Dermis microvascular lymphatic vessel endothelial cell (primary cell): ENCODE measurements at places on chromosomes 3 and 15. TPM values are rescaled to one million over a fixed set of nuclear protein-coding genes. Genes with fewer than 3 reads are reported as not detected.

The AADACL2 gene
- not detected in 2 replicates for total RNA-seq

The TRAT1 gene
- total RNA-seq = not detected in 2 replicates

The GHSR gene
- total RNA-seq = not detected in 2 replicates

The EHD4 gene
- total RNA-seq = 66.4 and 68.8 TPM in 2 replicates

The ACTC1 gene
- total RNA-seq = not detected in 2 replicates

The RPL39L gene
- total RNA-seq = 17.7 and 24.9 TPM in 2 replicates

The NLGN1 gene
- total RNA-seq = 0.51 and 0.63 TPM in 2 replicates

DNA sequence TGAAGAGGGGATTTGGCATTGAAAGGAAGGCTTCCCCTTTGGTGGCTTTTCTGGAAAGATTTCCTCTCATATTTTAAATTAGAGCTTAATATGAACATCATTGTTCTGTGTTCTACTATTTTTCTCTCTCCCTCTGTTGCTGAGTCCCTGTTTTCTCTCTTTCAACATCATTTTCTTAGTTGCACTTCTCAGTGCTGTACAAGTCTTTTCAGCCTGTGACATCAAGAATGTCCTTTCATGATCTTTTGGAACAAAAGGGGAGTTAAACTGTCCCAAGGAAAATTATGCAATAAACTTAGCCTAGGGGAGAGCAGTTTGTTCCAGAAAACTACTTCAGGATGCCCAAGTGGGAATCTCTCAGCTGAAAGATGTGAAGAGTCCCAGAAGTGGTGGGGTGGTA lies 325.1 kb downstream of the IL20RB start:
- DNase-seq = no peak

- no peak for DNase-seq
These were observed 25.3 kb downstream of the IL5RA start for GRCh38 chr3:3084890-3085289.

DNA sequence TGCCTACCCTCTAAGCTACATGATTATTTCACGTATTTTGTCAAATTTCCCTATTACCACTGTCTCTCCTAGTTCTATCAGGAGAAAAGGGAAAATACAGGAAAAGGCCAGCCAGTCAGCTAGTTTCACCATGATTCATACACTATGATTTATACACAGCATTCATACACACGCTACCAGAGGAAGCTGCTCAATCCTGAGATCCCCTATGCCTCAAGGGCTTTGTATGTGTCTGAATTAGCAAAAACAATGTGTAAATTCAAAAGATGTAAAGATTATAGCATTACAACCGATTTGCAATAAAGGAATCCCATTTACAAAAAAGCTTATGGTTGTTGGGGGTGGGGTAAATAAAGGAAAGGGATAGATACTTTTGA lies 3.1 kb upstream of the ACKR4 start:
- DNase-seq = peak; percentile 91

- DNase-seq = no peak
These were observed 315.1 kb upstream of the TLE3 start for GRCh38 chr15:70412794-70413193.

DNA sequence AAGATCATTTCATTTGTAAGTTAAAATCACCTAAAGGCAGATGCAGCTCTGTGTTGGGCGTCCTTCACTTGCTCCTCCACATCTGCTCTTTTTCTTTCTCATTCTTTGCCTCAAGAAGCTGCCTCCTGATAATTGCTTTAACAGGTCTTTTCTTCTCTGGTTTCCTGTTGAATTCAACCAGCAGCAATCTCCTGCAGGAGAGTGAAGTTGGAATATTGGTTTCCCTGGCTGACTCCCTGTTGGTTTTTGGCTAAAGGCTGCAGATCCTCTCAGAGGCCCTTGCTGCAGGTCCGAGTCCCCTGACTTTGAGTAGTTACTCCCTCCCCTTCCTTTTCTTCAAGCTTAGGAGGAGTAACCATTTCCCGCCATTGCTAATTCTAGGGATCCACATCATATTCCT lies 4.2 kb downstream of the TP63 start:
- no peak for DNase-seq

DNA sequence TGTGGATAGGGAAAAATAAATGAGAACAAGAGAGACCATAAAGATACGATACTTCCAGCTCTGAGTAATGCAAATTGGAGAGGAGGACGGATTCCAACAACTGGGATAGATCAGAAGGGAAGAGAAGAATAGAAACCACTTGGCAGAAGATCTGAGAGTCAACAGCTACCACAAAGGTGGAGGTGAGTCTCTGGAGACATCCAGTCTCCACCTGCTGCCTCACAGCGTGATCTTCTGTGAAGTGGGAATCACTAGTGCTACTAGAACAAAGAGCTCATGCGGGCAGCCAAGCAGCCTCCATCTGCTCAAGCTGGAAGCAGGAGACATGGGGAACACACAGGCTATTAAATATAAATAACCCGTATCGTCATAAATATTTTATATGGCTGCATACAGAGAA lies 558.5 kb upstream of the CFAP20DC start:
- DNase-seq = no peak

DNA sequence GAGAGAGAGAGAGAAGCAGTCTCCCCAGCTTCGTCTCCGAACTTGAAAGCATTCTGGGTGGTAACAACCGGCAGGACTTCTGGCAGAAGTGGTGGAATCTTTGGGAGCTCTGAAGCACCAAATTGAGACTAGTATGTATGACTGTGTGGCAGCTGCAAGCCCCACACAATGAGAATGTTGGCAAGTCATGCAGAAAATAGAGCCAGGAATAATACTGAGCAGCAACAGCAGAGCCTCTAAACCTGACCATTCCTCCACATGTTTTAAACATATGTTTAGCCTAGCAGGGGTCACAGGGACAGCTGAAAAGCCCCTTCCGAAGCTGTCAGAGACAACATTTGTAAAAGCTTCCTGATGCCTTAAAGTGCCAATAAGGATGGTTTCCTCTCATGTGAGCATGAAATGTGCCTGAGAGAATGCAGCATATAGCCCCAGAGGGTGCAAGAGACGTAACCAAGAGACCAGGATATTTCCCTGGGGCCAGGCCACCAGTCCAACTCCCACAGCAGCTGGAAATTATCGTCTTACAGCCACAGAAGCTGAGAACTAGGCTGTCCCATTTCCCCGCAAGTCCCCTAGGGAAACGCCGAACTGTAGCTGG lies 178.6 kb upstream of the CCDC54 start:
- DNase-seq = no peak

DNA sequence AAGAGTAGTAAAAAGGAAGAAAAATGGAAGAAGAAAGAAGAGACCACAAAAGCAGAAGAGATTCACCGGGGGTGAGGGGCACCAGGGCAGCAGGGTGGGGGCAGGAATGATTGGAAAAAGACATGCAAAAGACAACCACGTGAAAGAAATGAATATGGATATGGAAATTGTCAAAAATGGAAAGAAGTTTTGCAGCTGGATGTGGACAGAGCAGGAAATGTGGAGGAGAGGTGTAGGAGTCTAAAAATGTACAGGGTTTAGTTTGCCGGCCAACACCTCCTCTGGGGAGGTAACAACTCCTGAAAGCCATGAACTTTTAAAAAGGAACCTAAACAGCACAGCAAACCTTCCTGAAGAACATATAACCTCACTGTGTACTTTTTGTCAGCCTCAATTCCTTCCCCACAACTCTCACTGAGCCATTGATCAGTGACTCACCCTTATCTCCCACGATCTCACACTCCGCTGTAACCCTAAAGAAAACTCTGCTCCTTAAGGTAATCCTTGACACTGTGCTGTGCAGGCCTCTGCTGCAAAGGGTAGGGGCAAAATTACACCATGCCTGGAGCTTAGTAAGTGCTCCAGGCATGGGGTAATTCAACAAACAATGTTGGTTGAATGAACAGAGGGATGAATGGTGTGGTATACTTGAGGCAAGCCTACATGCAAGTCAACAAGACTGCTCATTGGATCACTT lies 100.2 kb upstream of the BOC start:
- DNase-seq = no peak

GRCh38 chr15:38684440-38685010 lies 119.9 kb upstream of the RASGRP1 start:
- no peak for DNase-seq

- no peak for DNase-seq
These were observed 8.2 kb downstream of the KY start for GRCh38 chr3:134642445-134643149.

GRCh38 chr3:141403576-141403975 lies 35.3 kb downstream of the ZBTB38 start:
- no peak for DNase-seq

DNA sequence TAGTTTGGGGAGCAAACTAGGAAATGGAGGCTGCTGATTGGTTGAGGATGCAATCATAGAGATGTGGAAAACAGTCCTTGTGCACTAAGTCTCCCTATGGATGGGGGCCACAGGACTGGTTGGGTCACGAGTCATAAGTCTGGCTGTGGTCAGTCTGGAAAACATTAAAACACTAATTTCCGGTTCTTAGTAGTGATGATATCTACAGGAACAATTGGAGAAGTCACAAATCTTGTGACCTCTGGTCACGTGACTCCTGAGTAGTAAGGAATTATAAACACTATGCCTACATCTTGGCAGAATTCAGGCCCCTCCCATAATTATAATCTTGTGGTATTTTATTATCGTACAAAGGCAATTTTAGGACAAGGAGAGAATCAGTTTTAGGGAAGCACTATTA lies 317.3 kb upstream of the ARPP21 start:
- peak; percentile 85 for DNase-seq

DNA sequence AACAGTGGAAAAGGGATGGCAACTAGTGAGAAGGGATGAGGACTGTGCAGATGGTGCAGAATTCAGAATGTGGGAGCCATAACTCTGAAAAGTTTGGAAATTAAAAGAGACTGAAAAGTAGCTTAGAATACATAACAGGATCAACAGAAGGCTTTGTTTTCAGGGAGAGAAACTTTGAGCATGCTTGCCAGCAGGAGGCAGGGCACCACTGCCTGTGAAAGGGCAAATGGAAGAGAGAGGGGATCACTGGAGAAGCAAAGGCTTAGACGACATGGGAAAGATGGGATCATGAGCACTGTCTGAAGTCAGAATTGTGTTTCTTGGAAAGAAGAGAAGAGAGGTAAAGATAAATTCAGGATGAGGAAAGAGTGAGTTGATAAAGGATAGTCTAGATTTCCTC lies 99.6 kb downstream of the ABI3BP start:
- DNase-seq = no peak

- DNase-seq = no peak
These were observed 33.0 kb downstream of the FAM98B start for GRCh38 chr15:38486936-38487335.

DNA sequence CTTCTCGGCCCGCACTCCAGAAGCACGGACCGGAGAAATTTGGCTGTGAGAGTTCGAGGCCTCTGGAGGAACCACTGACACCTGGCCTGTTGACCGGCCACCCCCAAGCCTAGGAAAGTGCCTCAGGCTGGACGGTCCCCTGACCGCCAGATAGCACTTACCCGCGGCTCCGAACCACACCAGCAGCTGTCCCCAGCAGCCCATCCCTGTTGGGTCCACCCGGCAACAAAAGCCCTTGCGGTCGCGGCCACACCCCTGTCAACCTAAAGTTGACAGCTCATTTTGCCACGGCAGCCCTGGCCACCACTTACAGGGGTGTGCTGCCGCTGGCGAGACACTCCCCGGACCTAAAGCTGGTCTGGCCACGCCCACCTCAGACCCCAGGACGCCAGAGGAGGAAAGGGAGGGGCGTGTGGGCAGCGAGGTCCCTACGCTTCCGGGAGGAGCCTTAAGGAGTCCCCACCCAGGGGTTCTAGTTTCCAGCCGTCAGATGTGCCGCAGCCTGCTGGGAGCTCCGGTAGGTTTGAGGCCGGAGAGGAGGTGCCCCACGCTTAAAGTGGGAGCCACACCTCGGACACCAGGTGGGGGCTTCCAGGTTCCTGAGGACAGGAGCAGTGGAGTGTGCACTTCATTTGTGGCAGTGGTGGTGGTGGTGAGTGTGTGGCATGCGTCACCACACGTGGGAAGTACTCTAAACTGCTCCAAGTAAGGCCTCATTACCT lies at the start of gene LTK:
Gene LTK (minus strand): TSS at position 322 of the 722 bp plus-strand sequence. CDS start 118 bp downstream, at position 204.
- no peak for DNase-seq

DNA sequence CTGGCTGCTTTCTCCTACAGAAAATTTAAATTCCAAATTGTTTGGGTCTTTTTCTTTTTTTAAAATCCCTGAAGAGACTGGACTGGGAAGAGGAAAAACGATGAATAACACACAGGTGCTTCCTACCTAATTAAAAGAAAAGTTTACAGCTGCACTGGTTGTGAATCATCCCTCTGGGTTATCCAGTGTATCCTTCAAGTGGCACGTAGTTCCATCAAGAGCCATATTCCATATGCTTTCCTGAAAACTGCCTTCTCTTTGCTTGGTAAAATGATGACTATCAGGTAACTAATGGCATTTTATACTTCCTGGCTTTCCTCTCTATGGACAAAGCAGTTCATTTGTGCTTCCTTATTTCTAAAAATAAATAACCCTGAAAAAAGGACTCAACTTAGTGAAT lies 123.2 kb downstream of the MAGI1 start:
- no peak for DNase-seq

DNA sequence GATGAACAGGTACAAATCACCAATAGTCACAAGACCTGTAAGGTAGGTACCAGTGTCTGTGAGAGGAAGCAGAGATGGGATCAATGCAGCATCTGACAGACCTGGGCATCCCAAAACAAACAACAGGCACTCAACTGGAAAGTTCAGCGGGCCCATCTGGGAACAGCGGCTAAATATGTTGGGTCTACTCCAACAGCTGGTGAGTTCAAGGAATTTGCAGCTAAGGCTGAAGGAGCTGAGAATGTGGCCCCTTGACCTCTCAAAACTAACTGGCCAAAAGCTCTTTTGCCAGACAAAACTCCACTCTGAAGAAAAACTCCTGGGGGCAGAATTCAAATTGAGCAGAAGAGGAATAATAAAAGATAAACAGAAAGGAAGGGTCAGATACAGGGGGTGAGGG lies 24.4 kb downstream of the AVEN start:
- DNase-seq = no peak

DNA sequence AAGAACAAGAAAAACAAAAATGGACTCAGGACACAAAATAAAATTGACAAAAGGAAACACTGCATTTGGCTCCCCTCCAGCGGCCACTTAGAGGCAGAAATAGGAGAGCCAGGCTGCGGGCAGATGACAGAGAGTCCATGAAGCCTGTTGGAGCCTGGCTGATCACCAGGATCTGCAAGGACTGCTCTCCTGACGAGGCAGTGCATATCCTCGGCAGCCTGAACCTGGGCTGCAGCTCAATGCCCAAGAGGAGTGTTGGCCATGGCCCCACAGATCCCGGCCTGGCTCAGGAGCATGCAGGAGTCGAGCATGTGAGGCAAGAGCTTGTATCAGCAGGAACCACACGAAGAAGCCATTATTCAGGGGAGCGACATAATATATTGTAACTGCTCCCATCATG lies 199.8 kb downstream of the STT3B start:
- DNase-seq = no peak

GRCh38 chr3:25831578-25831977 lies 41.7 kb downstream of the OXSM start:
- DNase-seq = no peak
